ENCODE measurements at places on chromosomes 1 and 21. TPM values are rescaled to one million over a fixed set of nuclear protein-coding genes. Genes with fewer than 3 reads are reported as not detected.

DNA sequence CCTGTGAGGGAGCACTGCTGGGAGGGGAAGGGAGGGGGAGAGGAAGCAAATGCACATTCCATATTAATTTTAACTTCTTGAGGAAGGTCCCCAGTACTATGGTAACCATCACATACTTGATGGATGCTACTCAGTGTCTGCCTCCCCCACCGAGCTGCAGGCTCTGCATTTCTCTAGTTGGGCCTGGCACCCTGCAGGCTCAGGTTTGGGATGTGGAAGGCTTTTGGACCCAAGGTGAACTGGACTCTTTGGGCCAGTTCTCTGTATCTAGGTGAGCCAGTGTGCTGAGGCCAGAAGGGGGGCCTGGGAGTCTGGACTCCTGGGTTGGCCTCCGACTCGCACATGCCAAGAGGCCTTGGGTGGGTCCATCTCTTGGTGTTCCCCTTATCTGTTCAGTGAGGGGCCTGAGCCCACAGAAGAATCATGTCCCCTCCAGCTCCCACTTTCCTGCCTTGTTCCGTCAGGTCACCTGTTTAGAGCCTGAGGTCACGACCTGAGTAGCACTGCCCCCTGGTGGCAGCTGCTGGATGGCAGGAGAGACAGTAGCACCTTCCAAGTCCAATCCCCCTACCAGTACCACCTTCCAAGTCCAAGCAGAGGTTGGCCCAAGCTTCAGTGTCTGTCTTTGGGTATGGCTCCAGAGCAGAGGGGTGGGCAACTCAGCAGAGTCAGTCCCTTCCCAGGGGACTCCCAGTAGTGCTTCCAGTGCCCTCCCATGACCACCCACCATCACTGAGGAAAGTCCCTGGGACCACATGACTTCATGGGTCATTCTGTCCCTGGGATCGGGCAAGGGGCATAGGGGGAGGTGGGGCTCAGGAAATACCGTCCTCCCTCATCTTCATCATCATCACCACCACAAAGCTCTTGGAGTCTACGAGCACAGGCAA, 241.8 kb downstream of the TRABD2B start:
- peaks cover 33% of the 10 kb centered on the region for H3K27me3 ChIP-seq
- H3K36me3 ChIP-seq: no peaks in the 10 kb centered on the region
- DNase-seq: peak; percentile 87

DNA sequence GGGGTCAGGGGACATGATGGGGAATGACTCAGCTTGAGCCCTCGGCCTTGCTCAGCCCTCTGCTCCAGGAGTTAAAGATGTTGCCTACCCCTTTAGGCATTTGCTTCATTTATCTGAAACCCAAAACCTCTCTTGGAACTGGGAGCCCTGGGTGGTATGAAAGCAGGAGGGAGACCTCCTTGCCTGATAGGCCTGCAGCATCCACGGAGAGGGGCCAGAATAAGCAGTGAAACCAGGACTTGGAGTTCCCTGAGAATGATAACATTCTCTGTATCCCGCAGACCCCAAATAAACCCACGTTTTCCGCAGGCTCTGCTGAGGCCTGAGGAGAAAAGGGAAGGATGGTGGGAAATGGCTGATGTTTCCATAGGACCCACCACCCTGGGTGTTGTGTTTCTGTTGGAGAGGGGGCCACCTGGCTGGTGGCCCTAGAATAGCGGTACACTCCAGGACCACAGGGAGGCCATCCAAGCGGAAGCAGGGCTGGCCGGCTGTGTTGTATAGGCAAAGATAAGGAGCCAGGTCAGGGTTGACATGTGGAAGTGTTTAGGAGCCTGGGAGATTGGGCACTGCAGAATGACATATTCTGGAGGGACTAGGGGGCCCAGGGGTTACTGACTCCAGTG, 77.4 kb downstream of the FOXD2 start:
- DNase-seq: no peak
- peaks cover 8% of the 10 kb centered on the region for H3K36me3 ChIP-seq
- no peaks in the 10 kb centered on the region for H3K4me1 ChIP-seq
- no peak overlapping the region for H3K27ac ChIP-seq
- no peak overlapping the region for H3K4me3 ChIP-seq

The INTS11 gene
- 170 TPM for total RNA-seq

The ELAPOR1 gene
- total RNA-seq: 1.1 TPM

Measured in WTC11 (cell line).